ENCODE measurements at places on chromosomes 7 and 10. TPM values are rescaled to one million over a fixed set of nuclear protein-coding genes. Genes with fewer than 3 reads are reported as not detected.

The CHN2 gene
- polyA plus RNA-seq, result 136 TPM

The MARCHF5 gene
- polyA plus RNA-seq, result 67.7 TPM

The TMEM184A gene
- polyA plus RNA-seq, result 0.12 TPM

The GAD2 gene
- polyA plus RNA-seq, result 200 TPM

The SCRN1 gene
- 130 TPM for polyA plus RNA-seq

The ARHGEF35 gene
- not detected for polyA plus RNA-seq

The SPDYE2 gene
- polyA plus RNA-seq, result not detected

The KCNH2 gene
- 35.5 TPM for polyA plus RNA-seq

The UNC5B gene
- polyA plus RNA-seq, result 2.0 TPM

The CRHR2 gene
- 0.42 TPM for polyA plus RNA-seq

The OR2A1 gene
- not detected for polyA plus RNA-seq

The VSTM4 gene
- 0.52 TPM for polyA plus RNA-seq

The PON3 gene
- polyA plus RNA-seq, result not detected

The ACADSB gene
- polyA plus RNA-seq, result 20.3 TPM

The CPED1 gene
- not detected for polyA plus RNA-seq

The SLC13A1 gene
- polyA plus RNA-seq, result not detected

The CYP26C1 gene
- polyA plus RNA-seq, result not detected

The MEOX2 gene
- not detected for polyA plus RNA-seq

The ST8SIA6 gene
- polyA plus RNA-seq, result 0.20 TPM

The CAMK2B gene
- polyA plus RNA-seq, result 67.3 TPM

The PRPS1L1 gene
- polyA plus RNA-seq, result not detected

The RBP3 gene
- polyA plus RNA-seq, result not detected

The LHPP gene
- polyA plus RNA-seq, result 24.7 TPM

The HGF gene
- not detected for polyA plus RNA-seq

The KIAA1217 gene
- polyA plus RNA-seq, result 0.20 TPM

The SMURF1 gene
- 22.9 TPM for polyA plus RNA-seq

The NCF1 gene
- polyA plus RNA-seq, result 0.70 TPM

The LRRD1 gene
- 2.7 TPM for polyA plus RNA-seq

The FAM131B gene
- polyA plus RNA-seq, result 45.9 TPM

The DEPP1 gene
- 4.3 TPM for polyA plus RNA-seq

The OR9A4 gene
- polyA plus RNA-seq, result not detected

The RASA4 gene
- 160 TPM for polyA plus RNA-seq

The SPDYE1 gene
- not detected for polyA plus RNA-seq

The WDFY4 gene
- not detected for polyA plus RNA-seq

The PIP gene
- polyA plus RNA-seq, result not detected

The NUTM2B gene
- polyA plus RNA-seq, result 3.5 TPM

The PHTF2 gene
- polyA plus RNA-seq, result 34.4 TPM

The PTPN12 gene
- 38.0 TPM for polyA plus RNA-seq

The ZNF777 gene
- polyA plus RNA-seq, result 7.0 TPM

The FXYD4 gene
- polyA plus RNA-seq, result not detected

The COPS6 gene
- 89.2 TPM for polyA plus RNA-seq

The DGKI gene
- polyA plus RNA-seq, result 15.7 TPM

The MYO3A gene
- polyA plus RNA-seq, result 3.0 TPM

The AQP1 gene
- polyA plus RNA-seq, result 3.2 TPM

The IL6 gene
- not detected for polyA plus RNA-seq

The ZP3 gene
- not detected for polyA plus RNA-seq

The KAZALD1 gene
- 1.2 TPM for polyA plus RNA-seq

The AASS gene
- 9.7 TPM for polyA plus RNA-seq

All from neural cell (in vitro differentiated cells).